ENCODE measurements at places on chromosomes 3 and 15.

DNA sequence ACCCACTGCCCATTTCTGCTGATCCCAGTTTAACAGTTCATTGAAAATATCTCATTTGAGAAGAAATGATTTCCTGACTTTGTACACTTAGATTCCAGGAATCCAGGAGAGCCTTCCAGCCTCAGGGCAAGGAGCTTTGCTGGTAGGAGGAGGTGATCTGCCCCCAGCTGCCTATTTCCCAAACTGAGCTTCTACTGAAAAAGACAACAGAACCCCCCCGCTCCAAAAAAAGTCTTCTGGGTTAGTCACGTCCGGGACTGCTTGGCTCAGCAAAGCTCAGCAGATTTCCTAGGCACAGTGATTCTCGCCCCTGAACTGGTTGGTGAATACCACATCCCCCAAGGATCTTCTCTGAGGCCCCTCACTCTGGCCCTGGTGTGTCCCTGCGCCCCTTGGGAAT lies 13.1 kb downstream of the SLC6A6 start:
- no peak for DNase-seq

- no peak for DNase-seq
Observed at GRCh38 chr3:110227991-110228390, 843.6 kb upstream of the NECTIN3 start.

DNA sequence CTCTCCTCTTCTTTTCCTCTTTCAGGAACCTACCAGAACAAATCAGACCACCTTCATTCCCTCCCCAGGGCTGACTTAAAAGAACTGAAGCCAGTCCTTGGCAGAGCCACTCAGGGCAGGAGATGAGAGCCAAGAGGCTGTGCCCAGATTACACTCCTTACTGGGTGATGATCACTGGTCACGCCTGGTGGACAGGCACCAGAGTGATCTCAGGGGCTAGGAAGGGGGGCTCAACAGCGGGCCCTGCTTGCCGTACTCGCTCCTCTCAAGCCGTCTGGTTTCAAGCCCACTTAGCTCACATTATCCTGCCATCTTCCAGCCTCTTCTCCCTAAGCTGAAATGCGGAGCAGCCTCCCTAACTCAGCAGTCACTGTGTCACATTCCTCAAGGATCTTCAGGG lies 1.7 kb upstream of the FAH start:
- no peak for DNase-seq

- DNase-seq = no peak
Observed at GRCh38 chr3:46358466-46358865, 4.6 kb downstream of the CCR2 start.

DNA sequence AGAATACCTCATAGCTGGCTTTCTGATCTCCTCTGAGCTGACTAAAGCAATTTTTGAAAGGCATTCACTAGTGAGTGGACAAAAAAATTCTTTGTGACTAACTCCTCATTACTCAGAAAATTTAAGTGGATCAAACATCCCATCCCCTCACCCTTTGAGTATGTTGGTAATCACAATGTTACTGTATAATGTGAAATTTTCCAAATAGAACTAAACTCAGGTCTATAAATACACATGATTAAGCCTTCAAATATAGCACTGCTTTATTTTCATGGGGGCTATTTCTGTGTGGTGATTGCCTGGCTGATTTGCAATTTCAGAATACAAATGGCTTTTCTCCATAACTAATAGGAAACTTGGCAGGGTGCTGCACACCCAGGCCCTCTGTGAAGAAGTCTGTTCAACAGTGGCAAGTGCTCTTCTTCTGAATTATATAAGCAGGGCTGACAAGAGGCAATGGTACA lies 45.9 kb upstream of the ACTC1 start:
- DNase-seq = no peak

GRCh38 chr15:70569714-70570231 lies 193.6 kb downstream of the UACA start:
- no peak for DNase-seq

- DNase-seq = no peak
Observed at GRCh38 chr15:99264125-99264524, 12.8 kb downstream of the LRRC28 start.

DNA sequence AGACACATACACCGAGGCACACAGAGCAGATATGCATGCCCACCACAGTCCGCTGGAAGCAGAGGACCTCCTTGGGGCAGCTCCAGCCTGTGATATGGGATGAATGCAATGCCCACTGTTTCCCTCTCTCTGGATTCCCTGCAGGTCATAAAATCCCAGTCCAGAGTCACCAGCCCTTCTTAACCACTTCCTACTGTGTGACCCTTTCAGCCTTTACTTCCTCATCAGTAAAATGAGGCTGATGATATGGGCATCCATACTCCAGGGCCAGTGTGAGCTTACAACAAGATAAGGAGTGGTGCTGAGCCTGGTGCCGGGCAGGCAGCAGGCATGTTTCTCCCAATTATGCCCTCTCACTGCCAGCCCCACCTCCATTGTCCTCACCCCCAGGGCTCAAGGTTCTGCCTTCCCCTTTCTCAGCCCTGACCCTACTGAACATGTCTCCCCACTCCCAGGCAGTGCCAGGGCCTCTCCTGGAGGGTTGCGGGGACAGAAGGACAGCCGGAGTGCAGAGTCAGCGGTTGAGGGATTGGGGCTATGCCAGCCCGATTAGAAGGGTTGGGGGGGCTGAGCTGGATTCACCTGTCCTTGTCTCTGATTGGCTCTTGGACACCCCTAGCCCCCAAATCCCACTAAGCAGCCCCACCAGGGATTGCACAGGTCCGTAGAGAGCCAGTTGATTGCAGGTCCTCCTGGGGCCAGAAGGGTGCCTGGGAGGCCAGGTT lies at the start of gene GNAT1:
TSS of gene GNAT1 (plus strand) at position 675 of the 725 bp plus-strand sequence. CDS start 116 bp downstream, outside the sequence.
- no peak for DNase-seq

- no peak for DNase-seq
Observed at GRCh38 chr3:171770689-171771620, 39.3 kb downstream of the PLD1 start.

GRCh38 chr3:104245981-104246380 lies 1120.7 kb upstream of the ALCAM start:
- DNase-seq = no peak

GRCh38 chr15:100900136-100900794 lies 18.9 kb upstream of the LRRK1 start:
- DNase-seq = no peak

GRCh38 chr3:194900854-194901522 lies 215.3 kb downstream of the FAM43A start:
- no peak for DNase-seq

DNA sequence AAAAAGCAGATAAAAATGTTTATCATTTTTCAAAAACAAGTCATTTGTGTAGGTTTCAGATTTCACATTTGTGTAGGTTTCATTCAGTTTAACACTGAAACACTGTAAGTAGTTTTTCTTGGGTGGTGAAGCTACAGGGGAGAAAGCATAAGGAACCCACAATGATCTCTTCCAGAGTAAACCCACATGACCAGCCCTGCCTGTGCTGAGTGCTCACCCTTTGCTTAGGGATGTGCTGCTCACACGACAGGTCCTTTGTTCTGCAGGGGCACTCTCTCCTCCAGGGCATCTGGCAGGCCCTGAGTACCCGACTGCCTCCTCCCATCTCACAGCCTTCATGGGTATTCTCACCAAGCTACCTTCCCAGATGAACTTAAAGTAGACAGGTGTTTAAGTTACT lies 28.9 kb downstream of the ZXDC start:
- no peak for DNase-seq

DNA sequence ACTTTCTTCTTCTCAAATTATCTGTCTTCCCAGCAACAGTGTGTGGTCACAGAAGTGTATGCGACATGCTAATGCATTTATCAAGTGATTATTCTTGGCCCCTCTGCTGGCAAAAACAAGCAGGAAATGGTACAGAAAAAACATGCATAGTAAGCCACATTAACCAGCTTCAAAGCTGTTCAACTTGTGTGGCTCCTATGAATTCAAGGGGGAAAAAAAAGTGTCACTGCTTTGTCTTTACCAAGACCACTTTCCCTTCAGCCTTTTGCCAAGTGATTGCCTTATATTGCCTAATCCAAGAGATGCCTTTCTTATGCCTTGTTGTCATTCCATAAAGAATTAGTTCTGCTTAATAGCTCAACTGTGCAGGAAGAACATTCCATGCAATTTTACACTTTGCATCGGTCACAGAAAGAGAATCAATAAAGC lies 39.1 kb downstream of the PRTG start:
- no peak for DNase-seq
